H7 (cell line): ENCODE measurements at places on chromosomes 1 and 21. TPM values are rescaled to one million over a fixed set of nuclear protein-coding genes. Genes with fewer than 3 reads are reported as not detected.

The TMEM59 gene
- total RNA-seq, result 127 and 136 TPM in 2 replicates

The PAQR7 gene
- 7.9 and 8.2 TPM in 2 replicates for total RNA-seq

The AMPD1 gene
- total RNA-seq, result 0.10 TPM in 1 of 2 replicates, not detected in the other

The SKI gene
- total RNA-seq, result 29.2 and 29.9 TPM in 2 replicates

The OR2T35 gene
- total RNA-seq, result not detected in 2 replicates

DNA sequence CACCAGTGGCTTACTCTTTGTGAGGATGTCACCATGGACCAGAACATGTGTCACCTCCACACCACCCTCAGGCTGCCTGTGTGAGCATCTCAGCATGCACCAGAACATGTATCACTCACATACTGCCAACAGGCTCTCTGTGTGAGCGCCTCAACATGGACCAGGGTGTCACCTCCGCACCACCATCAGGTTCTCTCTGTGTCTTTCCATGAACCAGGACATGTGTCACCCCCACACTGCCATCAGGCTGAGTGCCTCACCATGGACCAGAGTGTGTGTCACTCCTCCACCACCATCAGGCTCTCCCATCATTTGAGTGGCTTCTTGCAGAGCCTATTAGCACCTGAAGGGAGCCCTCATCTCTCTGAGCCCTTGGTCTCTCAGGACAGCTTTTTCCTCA is 125.2 kb downstream of the ZNF648 start:
- no peak for DNase-seq

DNA sequence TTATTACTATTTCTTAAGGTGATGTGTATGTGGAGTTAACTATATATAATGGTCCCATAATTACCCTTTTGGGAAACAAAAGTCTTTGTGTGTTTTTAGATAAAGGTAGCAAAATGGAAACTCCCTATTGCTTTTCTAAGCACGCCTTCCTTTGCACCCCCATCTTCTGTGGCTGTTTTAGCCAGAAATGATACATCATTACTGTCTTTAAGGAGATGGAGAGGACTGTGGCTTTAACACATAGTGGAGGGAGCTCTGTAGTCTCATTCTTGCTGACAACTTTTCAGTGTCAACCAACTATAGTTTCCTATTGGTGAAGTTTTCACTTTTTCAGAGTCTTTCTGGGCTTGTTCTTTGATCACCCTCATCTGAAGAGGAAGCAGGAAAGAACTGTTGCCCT is 1.0 kb downstream of the APOBEC4 start:
- DNase-seq, result no peak

DNA sequence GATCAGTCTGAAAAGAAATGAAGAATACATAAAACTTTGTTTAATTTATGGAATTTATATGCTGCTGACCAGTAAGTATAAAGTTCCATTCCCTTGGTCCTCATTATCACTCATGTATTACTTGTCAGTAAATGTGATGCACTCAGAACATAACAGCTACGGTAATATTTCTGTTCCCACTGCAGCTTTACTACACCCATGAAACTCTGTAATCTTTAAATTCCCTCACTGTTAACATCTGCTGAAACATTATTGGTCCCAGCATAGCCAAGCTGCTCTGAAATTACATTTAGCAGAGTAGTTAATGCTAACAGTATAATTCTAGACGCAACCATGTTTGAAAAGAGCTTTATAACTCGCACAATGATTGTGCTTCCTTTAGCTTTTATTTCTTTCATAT is 238.4 kb downstream of the GPATCH2 start:
- DNase-seq, result no peak

DNA sequence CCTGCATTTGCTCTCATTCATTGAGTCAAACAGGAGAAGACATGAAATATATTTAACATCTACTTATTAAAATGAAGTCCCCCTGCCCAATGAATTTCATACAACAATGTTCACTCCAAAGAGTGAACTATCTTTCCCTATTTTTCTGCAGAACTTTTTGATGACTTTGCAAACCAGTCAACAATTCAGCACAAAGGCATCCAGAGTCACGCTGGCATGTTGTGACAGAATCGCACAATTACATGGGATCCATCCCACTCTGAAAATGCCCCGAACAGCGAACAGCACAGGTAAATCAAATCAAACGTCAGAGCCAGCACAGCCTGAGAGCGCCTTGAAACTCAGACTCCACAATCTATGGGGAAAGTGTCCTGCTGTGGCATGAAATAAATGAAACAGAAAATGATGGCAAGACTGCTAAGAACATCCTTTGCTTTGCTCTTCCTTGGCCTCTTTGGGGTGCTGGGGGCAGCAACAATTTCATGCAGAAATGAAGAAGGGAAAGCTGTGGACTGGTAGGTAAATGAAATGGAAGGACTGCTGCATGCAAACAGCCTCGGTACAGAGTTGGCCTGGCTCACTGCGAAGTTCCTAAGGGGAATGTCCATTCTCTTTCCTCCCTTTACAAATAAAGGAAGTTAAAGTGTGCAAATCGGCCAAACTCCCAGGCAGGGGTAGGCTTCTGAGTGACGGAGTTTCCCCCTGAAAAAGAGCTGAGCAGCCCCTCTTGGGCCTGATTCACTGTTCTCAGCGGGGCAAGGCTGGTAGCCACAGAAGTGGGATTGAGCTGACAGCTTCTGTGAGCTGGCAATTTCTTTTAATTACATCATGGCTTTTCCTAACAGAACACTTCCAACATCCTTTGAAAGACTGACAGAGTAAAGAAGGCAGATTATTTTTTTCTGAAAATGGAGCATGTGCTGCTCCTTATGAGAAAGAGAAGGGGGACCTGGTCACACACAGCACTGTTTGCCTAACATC is at the start of gene DNASE2B:
TSS of gene DNASE2B (plus strand) at position 310 of the 981 bp plus-strand sequence. CDS start at position 391, 81 bp downstream.
- no peak for DNase-seq

DNA sequence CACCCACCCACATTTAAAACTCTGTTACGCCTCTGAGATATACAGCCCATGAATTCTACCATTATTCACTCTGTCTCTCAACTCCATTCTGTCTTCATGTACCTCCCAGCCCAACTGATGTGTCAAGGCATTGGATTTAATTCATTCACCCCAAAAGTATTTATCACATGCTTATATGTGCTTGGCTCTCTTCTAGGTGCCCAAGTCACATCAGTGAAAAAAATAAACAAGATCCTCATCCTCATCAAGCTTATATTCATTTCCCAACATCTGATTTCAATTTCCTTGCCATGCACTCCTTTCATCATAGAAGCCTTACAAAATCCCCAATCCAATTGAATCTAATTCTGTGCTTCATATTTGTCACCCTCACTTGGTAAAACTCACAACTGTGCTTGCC is 967.6 kb downstream of the LTN1 start:
- no peak for DNase-seq

DNA sequence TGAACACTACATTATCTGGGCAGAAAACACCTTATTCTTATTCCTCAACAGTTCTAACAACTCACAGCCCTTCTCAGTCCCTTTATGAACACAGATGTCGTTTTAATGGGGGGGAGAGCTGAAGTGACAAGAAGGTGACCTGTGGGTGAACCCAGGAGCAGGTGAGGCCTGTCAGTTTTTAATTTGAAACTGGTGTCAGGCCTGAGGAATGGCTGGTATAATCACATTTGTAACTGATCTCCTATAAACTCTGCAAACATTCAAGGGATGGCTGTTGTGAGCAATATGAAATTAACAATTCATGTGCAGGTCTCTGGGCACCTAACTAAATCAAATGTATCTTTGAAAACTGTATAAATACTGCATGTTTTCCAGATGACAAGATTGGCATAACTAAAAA is 362.1 kb upstream of the NR5A2 start:
- DNase-seq, result no peak
